ENCODE measurements at places on chromosomes 7 and 10.
A peak's percentile ranks its signal among the peaks of the same experiment; 100 is the strongest.

GRCh38 chr10:47361293-47361692, 13.1 kb downstream of the RBP3 start:
- DNase-seq = no peak

- DNase-seq = peak; percentile 38
Observed at GRCh38 chr7:22559829-22560489, 60.0 kb upstream of the STEAP1B start.

DNA sequence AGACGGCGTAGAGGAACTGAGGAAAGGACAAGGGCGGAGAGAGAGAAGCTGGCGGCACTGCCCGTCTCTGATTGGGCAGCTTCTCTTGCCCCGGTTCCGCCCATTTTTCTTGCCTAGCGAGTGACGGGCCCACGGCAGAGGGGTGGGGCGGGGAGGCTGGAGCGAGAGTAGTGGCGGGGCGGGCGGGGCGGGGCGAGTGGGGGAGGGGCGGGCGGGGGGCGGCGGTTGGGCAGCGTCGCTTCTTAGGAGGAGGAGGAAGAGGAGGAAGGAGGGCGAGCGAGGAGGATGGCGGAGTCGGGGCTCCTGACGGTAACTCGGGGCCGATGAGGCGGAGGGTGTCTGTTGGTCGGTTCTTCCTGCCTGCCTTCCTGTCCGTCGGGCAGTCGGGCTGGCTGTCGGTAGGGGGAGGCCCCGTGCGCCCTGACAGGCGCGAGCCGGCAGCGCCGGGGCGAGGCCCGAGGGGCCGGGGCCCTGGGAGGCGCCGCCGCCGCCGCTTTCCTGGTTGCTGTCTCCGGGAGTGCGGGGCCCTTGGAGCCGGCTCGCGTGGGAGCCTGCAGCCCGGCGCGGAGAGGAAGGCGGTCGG, at the start of gene SHOC2:
SHOC2 (plus strand) TSS at position 256 of the 583 bp plus-strand sequence. CDS start 44,755 bp downstream, outside the sequence.
- peak; percentile 96 for DNase-seq

DNA sequence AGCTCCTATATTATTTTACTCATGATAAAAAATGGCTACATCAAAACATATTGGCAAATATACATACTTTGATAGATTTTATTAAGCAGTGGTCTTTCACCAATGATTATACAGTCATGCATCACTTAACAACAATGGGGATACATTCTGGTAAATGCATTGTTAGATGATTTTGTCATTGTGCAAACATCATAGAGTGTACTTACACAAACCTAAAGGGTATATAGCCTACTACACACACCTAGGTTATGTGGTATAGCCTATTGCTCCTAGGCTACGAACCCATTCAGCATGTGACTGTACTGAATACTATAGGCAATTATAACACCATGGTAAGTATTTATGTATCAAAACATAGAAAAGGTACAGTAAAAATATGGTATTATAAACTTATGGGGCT, 98.9 kb upstream of the IL6 start:
- DNase-seq = no peak

DNA sequence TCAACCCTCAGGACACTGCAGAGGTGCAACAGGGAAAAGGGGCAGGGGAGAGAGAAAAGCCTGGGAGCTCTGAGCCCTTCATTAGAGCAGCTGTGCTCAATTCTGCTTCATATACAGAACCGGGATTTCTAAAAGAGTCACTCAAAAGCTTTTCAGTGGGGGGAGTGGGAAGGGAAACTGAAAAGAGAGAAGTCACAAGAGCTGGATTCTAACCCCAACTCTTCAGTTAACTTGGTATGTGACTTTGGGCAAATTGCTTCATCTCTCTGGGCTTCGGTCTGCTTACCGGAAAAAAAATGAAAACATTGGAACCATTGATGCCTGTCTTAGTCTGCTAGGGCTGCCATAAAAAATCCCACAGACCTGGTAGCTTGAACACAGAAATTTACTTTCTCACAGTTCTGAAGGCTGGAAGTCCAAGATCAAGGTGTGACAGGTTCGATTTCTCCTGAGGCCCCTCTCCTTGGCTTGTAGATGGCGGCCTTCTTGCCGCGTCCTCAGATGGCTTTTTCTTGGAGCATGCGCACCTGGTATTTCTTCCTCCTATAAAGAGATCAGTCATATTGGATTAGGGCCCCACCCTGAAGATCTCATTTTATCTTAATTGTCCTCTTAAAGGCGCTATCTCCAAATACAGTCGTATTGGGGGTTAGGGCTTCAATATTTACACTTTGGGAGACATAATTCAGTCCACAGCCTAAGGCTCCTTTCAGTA, 118.3 kb upstream of the KMT2E start:
- no peak for DNase-seq

GRCh38 chr10:87850742-87851205, 12.6 kb downstream of the KLLN start:
- DNase-seq = peak; percentile 36

- no peak for DNase-seq
Observed at GRCh38 chr7:103528152-103528551, 82.1 kb upstream of the SLC26A5 start.

- DNase-seq = no peak
Observed at GRCh38 chr10:80509403-80510161, 28.1 kb upstream of the SH2D4B start.

DNA sequence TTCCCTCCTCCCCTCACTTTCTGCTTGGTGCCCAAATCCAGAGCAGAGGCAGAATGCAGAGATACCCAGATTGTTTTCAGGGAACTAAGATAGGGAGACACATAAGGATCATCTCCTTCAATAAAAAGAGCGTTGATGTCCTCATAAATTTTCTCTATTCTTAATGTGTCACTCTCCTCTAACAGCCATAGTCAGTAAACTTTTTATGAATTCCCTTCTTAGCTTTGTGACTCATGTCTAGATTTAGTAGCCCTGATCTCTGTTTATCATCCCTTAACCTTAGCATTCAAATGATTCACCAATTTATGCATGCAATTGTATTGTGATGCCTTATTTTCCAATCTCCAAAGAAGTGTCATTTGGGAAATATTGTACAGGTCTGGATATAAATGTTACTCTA, 995.5 kb upstream of the C7orf33 start:
- DNase-seq = no peak

- DNase-seq = no peak
Observed at GRCh38 chr7:49264530-49264929, 340.2 kb downstream of the CDC14C start.

DNA sequence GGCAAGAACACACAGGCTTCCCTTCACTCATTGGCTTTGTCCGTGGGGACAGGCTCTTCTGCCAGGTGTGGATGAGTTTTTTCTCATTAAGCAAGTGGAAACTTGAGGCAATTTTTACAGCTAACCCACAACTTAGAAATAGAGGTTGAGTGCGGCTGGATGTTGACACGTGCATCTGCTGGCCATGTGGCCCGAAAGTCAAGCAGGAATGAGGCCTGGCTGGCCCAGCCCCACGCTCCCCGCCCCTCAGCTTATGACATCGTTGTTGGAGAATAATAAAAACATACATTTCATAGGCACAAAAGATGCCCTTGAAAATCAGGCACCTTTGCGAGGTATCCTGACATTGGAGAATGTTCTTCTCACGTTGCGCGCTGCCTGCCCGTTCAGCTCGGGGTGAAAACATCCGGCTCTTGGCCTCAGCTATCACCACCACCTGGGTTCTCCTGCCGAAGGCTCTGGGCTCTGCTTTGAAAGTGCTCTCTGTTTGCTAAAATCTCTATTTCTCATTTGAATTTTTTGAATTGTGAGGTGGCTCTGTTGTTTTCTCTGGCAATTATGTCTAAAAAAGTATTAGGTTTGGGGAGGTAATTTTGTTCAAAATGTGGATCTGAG, 310.7 kb downstream of the WDR37 start:
- DNase-seq = no peak

GRCh38 chr7:84022684-84023308, 171.8 kb downstream of the SEMA3A start:
- no peak for DNase-seq

GRCh38 chr10:4008676-4009382, 223.8 kb upstream of the KLF6 start:
- no peak for DNase-seq

DNA sequence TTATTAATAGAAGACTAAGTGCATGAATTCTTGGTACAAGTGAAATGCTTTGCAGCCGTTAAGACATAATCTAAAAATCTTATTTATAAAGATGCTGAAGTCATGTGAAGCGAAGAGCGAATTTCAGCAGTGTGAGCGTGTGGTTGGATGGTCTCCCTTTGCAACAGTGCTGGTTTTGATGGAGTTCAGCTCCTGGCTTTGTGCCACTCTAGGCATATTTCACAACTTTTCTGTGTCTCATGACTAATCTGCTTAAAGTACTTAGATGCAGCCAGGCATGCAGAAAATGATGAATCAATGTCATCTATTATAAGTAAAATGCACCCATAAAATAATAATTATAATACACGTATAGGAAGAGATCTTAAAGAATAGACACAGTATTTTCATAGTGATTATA, 107.2 kb upstream of the TCERG1L start:
- no peak for DNase-seq

DNA sequence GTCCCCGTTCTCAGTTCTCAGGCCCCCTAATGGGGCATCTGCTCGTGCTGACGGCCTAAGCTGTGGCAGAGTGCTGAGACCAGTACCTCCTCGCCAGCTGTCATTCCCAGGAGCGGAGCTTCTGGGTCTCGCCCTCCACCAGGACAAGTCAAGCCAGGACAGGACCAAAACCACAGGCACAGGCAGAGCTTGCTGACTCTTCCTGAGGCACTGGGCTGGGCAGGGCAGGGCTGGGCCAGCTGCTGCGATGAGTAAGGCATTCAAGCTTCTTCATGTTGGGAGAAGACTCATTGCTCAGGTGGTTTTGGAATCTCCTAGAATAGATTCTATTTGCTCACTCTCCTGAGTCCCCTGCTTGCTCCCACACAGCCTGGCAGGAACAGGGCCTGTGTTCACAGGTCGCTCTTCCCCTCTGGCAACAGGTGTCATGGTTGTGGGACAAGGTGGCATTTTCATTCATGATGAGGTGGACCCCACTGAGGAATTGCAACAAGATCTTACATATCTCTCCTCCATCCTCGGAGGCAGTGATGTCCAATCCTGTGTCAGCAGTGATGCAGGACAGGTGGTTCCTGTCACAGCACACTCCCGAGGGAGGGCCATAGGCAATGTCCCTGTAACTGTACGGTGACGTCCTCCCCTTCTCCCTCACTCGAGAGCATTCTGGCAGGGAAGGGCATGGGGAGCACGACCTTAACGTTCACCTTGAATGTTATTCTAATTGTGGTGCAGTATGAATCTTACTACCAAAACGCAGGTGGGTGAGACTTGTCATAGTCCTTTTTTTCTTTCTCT, 17.0 kb upstream of the SH3PXD2A start:
- DNase-seq = no peak

DNA sequence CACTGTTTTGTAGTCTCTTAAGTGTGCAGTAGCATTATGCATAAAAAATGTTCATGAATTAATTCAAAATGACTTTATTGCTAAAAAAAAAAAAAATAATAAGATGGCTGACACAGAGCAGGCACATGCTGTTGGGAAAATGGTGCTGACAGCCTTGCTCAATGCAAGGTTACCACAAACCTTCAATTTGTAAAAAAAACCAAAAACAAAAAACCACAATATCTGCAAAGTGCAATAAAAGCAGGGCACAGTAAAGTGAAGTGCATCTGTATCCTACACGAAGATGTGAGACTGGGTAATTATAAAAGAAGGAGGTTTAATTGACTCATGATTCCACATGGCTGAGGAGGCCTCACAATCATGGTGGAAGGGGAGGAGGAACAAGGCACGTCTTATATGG, 185.8 kb downstream of the USP6NL start:
- DNase-seq = no peak

GRCh38 chr10:95434583-95434982, 126.6 kb downstream of the SORBS1 start:
- DNase-seq = no peak

DNA sequence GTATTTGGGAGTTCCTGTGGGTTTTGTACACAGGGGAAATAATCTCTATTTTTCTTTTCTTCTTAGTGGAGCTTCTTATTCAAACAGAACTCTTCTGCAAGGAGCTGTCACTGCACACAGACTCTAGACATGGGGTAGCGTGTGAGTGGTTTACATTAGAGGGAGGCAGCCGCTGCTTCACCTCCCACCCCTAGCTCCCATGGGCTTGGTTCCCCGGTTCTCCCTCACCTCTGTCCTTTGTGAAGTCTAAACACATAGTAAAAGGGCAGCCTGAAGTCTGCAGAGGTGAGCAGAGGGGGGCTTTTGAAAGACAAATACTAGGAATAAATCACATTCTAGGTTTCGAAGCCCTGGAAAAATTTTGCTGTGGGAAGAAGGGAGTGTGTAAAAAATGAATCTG, 5.5 kb downstream of the ASB4 start:
- no peak for DNase-seq

DNA sequence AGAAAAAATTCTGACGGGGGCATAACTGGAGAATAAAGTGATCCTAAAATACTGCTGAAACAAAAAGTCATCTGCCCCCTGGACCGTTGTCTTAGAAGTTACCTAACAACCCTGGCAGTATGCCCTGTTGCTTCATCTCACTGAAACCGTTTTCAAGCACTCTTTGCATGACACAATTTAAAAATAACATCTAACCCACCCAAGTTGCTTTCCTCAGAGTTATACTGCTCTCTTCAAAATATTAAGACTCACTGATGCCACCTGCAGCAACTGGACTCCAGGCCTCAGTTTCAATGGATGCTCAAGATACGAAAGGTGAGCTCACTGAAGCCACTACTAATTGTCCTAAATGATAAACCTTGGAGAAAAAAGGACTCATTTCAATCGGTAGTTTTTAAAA, 57.4 kb downstream of the CDK6 start:
- no peak for DNase-seq

DNA sequence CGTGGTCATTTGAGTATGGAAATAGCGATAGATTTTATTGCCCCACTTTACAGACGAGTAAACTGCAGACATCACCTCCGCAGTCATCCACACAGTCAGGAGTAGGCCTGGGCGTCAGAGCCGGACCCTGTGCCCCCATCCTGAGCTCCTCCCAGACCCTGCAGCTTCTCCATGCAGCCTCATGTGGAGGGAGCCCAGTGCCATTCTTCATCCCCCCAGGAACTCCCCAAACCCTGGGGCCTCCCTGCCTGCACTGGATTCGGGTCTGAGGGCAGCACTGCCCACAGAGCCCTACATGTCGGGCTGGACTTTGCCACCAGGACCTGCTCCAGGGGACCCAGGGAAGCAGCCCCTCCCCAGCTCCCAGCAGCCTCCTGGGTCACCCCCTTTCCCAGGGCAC, 100.8 kb downstream of the MKI67 start:
- DNase-seq = no peak

GRCh38 chr7:112930787-112931186, 140.6 kb upstream of the TMEM168 start:
- no peak for DNase-seq

GRCh38 chr7:22182149-22182548, 174.8 kb downstream of the RAPGEF5 start:
- DNase-seq = no peak

GRCh38 chr7:25308906-25309705, 80.8 kb upstream of the NPVF start:
- DNase-seq = no peak
